ENCODE measurements at places on chromosomes 5 and 9.
A peak's percentile ranks its signal among the peaks of the same experiment; 100 is the strongest.

GRCh38 chr9:73155377-73155776, 3.7 kb downstream of the ANXA1 start:
- DNase-seq = no peak

DNA sequence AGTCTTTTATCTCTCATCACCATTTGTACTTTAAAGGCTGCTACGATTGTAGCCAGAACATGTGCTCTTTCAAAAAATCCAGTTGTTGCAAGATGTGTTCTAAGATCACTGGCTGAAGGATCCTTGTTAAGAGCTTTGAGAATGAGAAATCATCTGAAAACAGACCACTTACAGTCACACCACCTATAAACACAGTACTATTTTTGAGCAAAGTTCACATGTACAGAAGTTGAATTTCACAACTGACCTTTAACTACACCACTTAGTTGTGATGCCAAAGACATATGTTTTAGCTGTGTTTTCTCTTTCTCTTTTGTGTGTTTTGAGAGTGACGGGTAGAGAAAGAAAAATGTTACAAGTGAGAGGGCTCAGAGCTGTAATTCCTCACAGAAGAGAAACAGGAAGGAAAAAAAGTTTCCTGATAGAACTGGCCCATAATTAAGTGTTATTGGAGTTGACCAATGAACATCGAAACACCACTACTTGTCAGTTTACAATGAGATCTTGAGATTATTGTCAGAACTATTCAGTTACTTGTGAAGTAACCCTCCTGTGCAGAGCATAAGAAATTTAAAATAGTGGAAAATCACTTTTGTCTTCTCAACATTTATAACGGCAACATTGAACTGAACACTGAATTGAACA, 245.4 kb downstream of the MLLT3 start:
- no peak for DNase-seq

GRCh38 chr5:5523066-5523505, 100.6 kb downstream of the ICE1 start:
- DNase-seq = peak; percentile 71

- DNase-seq = no peak
Measured at GRCh38 chr5:136064510-136064909, 35.7 kb downstream of the TGFBI start.

- no peak for DNase-seq
Measured at GRCh38 chr5:138964647-138965201, 89.6 kb upstream of the LRRTM2 start.

GRCh38 chr9:82140471-82140870, 151.9 kb downstream of the SPATA31D1 start:
- DNase-seq = no peak

DNA sequence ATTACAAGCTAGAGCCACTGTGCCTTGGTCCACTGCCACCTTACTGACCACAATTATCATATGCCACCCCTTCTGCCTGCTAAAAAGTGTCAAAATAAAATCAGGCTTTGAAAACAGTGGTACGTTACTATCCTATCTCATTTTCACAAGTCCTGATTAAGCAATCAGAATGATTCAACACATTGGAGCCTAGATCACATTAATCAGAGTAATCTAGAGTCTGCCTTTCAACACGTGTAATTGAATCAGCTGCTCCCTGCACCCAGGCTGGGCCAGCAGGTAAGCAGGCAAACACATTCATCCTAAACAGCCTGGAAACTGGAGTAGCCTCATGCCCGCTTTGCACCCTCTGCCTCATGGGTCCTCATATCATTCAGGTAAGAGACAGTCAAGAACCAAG, 186.2 kb downstream of the DCP2 start:
- no peak for DNase-seq

DNA sequence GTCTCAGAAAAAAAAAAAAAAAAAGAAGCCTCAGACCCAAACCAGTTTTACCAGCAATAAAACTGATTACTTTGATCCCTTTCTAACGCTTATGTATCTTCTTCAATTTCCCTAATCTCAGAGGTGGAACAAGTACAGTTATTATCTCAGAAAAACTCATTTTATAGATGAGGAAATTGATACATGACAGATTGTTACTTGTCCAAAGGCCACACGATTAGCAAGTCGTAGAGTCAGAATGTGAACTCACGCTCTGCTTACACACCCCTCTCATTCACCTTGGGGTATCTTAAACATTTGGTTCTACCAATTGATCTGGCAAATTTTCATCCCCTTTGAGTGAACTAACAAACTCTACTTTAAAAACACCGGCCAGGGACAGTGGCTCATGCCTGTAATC, 110.2 kb downstream of the SUSD1 start:
- no peak for DNase-seq

DNA sequence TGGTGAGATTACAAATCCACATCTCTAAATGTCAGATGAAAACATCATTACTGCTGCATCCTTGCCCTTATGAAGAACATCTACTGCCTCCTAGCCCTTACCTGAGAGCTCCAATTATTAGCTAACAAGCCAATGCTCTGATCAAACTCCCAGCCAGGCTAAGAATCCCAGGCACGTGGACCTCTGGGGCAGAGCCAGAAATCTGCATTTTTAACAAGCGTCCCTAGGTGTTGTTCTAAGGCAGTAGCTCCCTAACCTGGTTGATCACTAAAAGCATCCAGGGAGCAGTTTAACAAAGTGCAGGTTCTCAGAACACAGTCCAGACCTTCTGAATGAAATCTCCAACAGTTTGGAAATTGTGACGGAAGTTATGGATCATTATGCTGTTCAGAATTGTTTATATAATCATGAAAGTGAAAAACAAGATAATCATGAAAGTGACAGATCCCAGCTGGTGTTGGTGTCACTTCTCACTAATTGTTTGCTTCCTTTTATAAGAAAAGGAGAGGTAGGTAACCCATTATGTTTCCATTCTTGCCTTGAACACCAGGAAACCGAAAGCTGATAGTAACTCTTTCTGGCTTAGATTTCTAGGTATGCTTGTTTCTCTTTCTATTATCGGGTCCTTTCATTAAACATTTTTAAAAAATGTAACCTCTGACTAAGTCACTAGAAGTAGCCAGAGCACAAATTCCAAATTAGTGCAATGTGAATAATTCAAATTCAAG, 216.5 kb upstream of the NR4A3 start:
- DNase-seq = no peak

DNA sequence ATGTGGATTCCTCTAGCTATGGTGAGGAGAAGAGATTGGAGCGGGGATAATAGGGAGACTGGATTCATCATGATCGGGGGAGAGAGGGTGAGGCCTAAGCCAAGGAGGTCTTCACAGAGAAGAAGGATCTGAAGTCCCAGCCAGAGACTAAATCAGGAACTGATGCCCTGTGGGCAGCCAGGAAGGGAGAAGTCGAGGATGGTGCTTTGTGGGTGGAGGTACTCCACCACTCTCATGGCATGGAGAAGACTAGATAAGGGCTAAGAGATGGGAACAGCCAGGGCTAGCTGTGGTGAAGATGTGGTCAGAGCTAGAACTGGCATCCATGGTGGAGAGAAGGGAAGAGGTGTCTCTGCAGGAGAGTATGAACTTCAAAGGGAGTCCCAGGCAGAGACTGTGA, 3.0 kb upstream of the RGS14 start:
- no peak for DNase-seq

GRCh38 chr9:115604831-115605483, 487.0 kb upstream of the TNC start:
- no peak for DNase-seq

- DNase-seq = no peak
Measured at GRCh38 chr5:93926831-93927620, 185.6 kb upstream of the POU5F2 start.

GRCh38 chr9:129798973-129799372, 4.0 kb upstream of the TOR1B start:
- DNase-seq = no peak

DNA sequence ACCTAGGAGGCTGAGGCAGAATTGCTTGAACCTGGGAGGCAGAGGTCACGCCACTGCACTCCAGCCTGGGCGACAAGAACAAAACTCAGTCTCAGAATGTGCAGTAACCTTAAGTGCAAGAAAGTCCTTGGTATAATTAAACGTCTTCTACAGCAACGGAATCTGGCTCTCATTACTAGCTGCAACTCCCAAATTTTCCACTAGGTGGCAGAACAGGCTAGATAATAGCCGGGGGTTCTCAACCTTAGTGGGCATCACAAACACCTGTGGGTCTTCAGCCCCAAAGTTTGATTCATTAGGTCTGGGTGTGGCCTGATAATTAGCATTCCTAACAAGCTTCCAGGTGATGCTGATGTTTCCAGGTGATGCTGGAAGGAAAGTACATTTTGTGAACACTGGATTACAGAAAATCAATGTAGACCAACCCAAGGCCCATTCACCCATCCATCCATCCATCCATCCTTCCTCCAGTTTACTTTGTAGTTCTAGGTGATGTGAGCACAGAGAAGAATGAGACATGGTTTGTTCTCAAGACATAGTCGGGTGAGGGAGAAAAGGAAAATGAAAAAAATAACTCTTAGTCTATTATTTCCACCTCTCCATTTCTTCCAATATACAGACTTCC, 37.3 kb downstream of the FBXW2 start:
- peak; percentile 84 for DNase-seq

- no peak for DNase-seq
Measured at GRCh38 chr5:10330511-10331230, 22.8 kb upstream of the MARCHF6 start.

DNA sequence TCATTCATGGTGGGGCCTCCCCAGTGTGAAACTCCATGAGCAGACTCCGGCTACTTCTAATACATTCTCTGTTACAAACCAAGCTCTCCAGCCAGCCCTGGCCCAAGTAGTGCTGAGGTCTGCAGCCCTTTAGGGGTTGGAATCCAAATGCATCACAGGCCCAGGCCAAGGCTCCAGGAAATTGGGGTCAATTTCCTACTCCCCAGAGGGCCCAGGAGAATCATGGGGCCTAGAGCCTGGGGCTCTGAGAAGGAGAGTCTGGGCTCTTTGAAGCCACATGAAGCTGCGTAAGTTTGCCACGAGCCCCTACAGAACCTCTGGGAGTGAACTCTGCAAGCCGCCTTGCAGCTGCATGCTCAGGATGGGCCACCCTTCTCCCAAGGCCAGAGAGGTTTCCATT, 206.4 kb downstream of the PAPPA start:
- no peak for DNase-seq

- no peak for DNase-seq
Measured at GRCh38 chr5:141841378-141842180, 36.6 kb downstream of the PCDH1 start.

DNA sequence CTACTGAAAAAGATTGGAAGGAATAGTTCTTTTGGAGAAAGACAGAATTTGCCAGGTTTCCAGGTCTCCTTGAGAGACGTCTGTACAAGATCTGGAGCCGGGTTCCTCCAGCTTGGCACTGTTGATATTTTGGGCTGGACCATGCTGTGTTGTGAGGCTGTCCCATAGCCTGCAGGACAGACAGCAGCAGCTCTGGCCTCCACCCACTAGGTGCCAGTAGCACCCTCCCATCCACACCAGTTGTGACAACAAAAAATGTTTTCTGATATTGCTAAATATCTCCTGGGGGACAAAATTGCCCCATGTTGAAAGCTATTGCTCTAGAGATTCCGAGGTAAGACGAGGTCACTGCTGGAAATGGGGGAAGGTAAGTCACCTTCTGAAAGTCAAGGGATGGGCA, 287.7 kb upstream of the DAP start:
- DNase-seq = no peak

GRCh38 chr9:18359335-18359734, 114.6 kb upstream of the ADAMTSL1 start:
- DNase-seq = no peak

- no peak for DNase-seq
Measured at GRCh38 chr9:113628621-113629020, 165.1 kb downstream of the RGS3 start.

GRCh38 chr9:114087721-114088120, 9.6 kb upstream of the AMBP start:
- no peak for DNase-seq

GRCh38 chr5:81154725-81155124, 78.4 kb upstream of the CKMT2 start:
- DNase-seq = no peak

DNA sequence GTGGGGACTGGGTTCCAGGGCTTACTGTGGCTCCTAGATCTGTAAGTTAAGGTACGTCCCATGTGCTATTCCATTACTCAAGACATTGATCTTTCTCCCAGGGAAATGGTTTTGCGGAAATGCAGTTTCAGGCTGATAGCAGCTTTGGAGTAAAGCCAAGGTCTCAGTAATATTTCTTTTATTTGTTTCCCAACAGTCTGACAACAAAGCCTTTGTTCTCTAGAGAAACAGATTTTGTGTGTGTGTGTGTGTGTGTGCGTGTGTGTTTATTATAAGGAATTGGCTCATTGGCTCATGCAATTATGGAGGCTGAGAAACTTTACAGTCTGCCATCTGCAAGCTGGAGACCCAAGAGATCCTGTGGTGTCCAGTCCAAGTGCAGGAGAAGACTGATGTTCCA, 12.1 kb upstream of the POC5 start:
- DNase-seq = no peak

DNA sequence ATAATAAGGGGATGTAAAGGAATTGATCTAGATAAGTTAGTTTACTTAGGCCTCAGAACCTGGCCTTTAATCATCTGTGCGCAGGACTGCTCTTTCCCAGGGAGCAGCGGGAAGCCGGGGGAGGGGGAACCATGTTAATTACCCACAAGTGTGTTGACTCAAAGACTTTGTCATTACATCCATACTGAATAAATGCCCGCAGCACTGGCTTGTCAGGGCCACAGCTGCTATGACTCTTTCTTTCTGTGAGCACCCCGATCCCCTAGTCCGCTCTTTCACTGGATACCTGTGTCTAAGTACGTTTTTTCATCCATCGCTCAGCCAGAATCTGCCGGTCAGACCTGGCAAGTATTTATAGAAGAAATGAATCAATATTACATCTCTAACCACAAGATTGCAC, 249.3 kb upstream of the DMRT1 start:
- DNase-seq = no peak

GRCh38 chr9:137880976-137881530, 3.5 kb downstream of the CACNA1B start:
- no peak for DNase-seq

GRCh38 chr9:75152416-75152815, 64.1 kb downstream of the OSTF1 start:
- peak; percentile 76 for DNase-seq

DNA sequence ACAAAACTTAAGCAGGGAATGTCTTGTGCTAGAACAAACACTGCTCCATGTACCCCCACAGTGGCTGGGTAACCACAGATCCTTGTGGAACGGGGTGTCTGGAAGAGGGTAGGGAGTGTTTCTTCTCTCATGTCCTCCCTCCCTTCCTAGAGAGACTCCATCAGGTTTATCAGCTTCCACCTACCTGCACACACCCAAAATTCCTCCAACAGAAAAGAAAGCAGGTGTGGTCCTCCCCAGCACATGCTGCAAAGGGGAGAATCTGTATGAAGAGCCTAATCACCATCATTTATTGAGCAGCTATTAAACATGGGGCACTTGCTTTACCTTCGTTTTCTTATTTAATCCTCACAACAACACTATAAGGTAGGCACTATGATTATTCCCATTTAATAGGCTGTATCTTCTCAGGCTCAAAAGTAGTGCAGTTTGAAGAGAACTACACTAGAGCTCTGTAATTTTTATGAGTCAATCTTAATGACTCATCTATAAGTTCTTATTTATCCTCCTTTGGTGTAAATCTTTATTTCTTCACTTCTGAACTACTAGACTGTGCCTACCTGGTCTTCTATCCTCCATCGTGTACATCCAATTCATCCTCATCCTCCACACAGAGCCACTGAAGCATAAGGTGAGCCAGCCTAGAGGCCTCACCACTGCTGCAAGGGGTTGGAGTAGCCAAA, 31.6 kb downstream of the C9orf40 start:
- no peak for DNase-seq

- no peak for DNase-seq
Measured at GRCh38 chr9:116287721-116288120, 134.1 kb downstream of the PAPPA start.
